ENCODE measurements at places on chromosomes 2 and 18. TPM values are rescaled to one million over a fixed set of nuclear protein-coding genes. Genes with fewer than 3 reads are reported as not detected.

GLI2 gene
- not detected for polyA plus RNA-seq

AQP12B gene
- polyA plus RNA-seq = not detected

EFR3B gene
- polyA plus RNA-seq = 0.16 TPM

CUL3 gene
- 58.1 TPM for polyA plus RNA-seq

DNA sequence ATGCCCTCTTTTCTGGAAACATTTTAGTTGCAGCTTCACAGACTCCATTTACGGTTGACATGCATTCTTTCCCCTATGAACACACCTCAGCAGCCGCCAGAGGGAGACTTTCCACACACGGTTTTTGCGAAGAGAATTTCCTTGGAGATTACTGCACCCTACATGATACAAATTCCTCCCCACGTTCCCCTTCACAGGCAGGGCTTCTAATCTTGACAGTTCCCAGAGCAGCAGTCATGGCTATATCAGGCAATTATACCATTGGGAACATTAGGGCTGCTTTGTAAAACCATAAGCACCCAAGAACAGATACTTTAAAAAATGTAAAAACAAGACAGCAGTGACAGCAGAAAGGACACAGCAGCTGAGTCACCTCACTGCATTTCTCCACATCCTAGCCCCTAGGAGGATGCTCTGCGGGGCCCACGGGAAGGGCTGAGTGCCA, 253.8 kb downstream of the TGIF1 start:
- no peak for DNase-seq

GRCh38 chr2:7927691-7928090, 754.2 kb upstream of the ID2 start:
- no peak for DNase-seq

- no peak for DNase-seq
These were observed 29.5 kb upstream of the PAIP2B start for GRCh38 chr2:71256421-71256820.

DNA sequence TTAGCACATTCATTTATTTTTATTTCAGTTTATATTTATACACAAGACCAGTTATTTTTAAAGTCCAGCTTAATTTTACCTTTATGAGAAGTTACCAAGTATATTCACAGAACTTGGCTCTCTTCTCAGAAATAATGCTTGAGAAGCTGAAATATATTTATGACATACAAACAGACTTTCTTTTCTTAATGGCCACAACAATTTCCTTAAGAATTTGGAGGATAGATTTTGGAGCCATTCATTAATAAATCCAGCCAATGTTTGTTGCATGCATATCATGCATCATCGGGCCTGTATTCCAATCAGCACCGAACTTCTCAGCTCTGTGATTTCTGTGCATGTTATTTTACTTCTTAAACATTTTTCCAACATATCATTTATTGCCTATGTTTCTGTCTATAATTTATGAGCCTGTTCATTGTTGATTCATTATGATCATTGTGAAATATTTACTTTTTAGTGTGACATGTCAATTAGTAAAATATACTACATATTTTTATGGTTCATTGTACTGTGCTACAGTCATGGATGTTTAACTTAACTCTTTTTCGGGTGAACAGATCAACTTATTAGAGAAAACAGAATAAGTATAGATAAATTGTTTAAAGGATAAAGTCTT, 3.5 kb downstream of the GULP1 start:
- DNase-seq = no peak

DNA sequence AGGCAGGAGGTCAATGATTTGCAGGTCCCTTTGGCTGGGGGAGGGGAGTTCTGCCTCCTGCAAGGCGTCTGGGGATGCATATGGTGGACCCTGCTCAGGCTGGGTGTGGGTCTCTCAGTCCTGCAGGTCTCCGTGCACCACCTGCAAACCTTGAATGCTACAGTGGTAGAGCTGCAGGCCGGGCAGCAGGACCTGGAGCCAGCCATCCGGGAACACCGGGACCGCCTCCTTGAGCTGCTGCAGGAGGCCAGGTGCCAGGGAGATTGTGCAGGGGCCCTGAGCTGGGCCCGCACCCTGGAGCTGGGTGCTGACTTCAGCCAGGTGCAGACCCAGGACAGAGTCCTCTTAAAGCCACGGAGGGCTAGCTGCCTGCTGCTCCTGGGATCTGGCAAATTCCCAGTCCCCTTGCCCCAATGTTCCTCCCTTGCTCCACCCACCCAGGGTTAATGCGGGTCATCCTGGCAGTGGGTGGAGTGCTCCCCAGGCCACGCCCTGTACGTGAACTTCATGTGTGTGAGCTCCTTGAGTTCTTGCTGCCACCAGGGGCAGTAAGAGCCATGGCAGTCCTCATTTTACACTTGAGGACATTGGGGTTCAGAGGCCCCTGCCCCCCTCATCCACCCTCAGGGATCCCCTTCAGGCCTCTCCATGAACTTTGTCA, 3.1 kb downstream of the PROM2 start:
- peak; percentile 30 for DNase-seq

- no peak for DNase-seq
These were observed 18.4 kb downstream of the STK25 start for GRCh38 chr2:241489733-241490680.

GRCh38 chr2:40062381-40062780, 283.3 kb upstream of the THUMPD2 start:
- no peak for DNase-seq

- no peak for DNase-seq
These were observed 13.7 kb upstream of the INO80C start for GRCh38 chr18:35511428-35511827.

- no peak for DNase-seq
These were observed 106.4 kb downstream of the KCNH7 start for GRCh38 chr2:162731917-162732804.

DNA sequence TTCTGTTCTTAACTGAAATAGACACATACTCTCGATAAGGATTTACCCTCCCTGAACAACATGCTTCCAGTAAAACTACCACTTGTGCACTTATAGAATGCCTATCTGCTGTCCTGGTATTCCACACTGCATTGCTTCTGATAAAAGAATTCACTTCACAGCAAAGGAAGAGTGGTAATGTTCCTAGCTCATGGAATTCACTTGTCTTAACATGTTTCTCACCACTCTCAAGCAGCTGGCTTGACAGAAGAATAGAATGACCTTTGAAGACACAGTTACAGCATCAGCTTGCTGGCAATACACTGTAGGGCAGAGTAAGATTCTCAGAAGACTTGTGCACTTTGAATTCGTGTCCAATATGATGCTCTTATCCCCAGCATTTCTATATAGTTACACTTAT, 524.1 kb upstream of the CNTNAP5 start:
- no peak for DNase-seq

Measured in CD8-positive, alpha-beta memory T cell (primary cell).